ENCODE measurements at places on chromosomes 6 and 20.

GRCh38 chr20:50611128-50611810 lies 80.1 kb downstream of the RIPOR3 start:
- no peak for DNase-seq

DNA sequence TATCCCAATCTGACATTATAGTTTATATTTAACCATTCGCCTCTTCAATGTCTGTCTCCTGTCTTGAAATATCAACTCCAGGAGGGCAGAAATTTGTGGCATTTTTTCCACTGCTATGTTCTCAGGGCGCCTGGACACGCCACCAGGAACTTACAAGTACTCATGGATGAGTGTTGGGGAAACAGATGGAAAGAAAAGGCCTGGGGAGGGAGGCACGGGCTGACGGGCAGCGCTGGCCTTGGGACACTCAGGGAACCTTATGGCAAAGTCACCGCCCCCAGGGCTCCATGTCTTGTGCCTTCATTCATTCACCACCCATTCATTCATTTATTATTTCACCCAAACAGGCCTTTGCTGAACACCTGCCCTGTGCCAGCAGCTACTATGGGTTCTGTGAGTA lies 222.9 kb downstream of the PREX1 start:
- DNase-seq: no peak

DNA sequence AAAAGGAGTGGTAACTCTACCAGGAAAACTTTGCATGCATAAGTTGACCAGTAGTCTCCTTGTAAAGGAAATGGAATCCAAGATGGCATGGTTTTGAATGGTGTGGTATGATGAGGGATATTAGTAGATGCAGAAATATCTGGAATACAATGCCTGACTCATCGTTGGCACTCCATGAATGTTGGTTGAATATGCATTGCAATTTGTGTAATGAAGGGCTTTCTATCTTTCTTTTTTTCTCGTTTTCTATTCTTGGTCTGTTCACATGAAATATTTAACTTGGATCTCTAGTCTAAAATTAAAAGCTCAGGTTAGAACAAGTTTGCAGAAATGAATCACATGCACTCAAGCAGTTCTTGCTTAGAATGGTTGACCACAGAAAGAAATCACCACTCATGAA lies 277.3 kb upstream of the PRND start:
- DNase-seq: no peak

DNA sequence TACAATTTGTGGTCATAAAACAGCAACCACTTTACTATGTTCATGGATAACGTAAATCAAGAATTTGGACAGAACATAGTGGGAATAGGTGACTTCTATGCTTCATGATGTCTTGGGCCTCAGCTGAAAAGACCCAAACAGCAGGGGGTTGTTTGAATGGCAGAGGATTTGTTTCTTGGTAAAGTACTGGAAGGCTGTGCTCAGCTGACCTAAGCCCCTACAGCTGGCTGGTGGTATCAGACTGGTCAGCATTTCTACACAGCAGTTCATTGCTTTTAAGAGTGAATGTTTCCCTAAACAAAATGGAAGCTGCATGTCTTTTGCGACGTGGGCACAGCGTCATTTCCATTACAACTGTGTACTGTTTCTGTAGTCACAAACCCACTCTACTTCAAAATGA lies 148.5 kb upstream of the DEFB112 start:
- DNase-seq: peak; percentile 47

GRCh38 chr6:25485821-25486534 lies 166.0 kb upstream of the SCGN start:
- DNase-seq: peak; percentile 38

DNA sequence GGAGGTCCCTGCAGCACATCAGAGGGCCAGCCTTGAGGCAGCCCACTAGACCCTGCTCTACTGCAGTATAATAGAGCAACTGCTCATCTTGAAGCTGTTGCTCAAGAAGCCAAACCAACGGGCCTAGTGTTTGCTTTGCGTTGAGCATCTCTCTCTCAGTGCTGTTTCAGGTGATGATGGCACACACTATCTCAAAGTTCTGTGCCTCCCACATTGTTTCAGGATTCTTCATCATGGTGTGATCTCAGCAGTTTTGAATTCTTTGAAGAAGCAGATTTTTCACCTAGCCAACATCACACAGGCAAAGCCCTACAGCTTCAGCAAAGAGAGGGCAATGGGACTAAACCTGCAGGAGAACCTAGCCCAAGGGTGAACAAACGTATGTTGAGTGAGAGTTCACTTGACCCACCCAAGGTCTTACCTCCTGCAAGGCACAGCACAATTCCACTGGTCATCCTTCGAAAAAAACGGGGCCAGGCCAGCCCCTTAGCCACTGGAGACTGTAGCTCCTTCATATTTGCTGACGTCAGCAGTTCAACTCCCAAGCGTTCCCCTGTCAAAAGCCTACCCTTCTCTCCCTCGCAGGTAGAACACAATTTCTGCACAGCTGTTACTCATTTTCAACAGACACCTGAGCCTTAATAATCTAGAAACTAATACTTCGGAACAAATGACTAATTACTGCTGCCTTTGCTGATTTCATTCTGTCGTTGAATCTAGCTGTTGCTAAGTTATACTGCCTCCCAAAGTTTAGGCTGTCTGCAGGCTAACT lies 15.8 kb downstream of the MYB start:
- DNase-seq: no peak

DNA sequence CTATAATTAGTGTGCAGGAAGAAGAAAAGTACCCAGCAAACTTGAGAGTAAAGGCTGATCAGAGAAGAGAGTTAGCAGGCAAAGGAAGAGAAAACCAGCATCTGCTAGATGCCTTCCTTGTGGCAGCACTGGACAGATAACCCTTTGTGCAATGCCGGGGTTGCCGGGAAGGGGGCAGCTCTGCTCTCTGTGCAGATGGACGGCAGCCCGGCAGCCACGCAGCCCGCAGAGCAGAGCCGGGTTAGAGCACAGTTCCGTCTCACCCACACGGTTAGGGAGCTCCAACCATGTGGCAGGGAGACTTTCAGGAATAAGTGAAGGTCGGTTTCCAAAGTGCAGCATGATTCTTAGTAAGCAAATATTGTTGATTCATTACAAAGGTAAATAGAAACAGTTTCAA lies 80.0 kb upstream of the RPS6KA2 start:
- peak; percentile 65 for DNase-seq

DNA sequence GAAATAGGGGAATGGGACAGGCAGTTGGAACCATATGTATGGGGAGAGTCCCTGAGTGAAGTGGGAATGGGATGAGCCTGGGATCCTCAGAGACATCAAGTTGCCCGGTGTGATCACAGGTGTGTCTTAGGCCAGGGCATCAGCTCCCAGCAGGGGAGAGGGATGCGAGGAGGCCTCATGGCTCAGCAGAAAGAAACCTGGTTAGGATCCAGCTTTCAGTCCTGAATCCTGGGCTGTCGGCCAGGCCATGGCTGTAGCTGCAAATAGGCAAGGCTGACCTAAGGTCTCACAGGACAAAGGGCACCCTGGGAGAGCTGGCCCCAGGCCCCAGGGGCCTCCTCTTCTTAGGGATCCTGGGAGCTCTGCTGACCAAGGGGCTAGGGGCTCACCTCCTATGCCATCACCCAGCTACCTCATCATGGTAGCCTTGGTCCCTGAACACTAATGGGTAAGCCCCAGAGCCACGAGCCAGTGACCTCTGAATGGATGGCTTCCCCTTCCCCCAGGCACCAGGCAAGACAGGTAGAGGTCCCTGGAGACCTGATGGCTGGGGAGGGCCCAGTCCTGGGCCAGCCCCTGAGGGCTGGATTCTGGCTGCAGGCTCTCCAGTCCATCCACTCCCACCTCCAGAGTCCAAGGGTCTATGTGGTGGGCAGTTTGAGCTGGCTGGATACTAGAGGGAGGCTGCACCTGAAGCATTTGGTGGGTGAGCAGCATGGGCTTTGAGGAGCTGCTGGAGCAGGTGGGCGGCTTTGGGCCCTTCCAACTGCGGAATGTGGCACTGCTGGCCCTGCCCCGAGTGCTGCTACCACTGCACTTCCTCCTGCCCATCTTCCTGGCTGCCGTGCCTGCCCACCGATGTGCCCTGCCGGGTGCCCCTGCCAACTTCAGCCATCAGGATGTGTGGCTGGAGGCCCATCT lies at the start of gene SLC22A7:
SLC22A7 (plus strand) TSS at position 617 of the 921 bp plus-strand sequence; CDS start at position 716, 99 bp downstream.
- no peak for DNase-seq

DNA sequence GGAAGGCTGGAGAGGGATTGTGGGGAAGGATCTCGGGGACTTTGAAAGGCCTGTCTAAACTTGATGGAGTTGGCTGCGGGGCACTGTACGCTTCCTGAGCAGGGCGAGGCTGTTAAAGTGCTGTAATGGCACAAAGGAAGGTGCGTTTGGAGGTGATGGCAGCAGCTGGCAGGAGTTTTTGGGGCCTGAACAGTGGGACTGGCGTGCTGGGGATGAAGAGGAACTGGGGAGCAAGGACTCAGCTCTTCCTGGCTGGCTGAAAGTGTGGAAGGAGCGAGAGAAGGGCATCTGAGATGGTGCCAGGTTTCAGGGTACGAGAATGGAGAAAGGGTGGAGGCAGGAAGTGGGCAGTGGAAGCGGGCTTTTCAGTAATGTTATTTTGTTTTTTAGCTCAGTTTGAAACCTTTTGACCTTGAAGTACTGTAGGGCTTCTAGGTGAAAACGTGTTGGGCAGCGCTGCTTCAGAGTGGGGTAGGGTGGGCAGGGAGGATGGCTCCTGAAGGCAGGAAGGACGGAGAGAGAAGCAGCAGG lies 8.0 kb downstream of the TMEM181 start:
- no peak for DNase-seq

- no peak for DNase-seq
Observed at GRCh38 chr20:46399401-46399800, 7.0 kb downstream of the ELMO2 start.

GRCh38 chr20:32780749-32781655 lies 18.8 kb downstream of the DNMT3B start:
- DNase-seq: peak; percentile 46

GRCh38 chr6:160508599-160508998 lies 155.5 kb downstream of the LPA start:
- no peak for DNase-seq

- peak; percentile 15 for DNase-seq
Observed at GRCh38 chr20:59526242-59527225, 77.8 kb upstream of the PHACTR3 start.

DNA sequence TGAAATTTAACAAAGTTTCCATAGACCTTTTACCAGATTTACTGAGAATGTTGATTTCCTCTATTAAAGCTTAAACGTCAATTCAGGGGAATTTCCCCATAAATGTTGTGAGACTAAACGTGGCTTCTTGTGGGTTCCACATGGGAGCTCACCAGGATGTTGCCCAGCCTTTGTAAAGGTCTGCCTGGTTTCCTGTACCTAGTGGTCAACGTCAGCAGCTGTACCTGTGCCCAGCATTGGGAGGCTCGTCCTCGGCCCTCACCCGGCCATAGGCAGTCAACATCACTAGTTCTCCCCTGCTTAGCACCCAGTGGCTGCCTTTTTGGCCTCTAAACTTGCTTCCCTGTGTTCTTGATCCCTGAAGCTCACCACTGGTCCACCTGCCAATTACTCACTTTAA lies 22.1 kb upstream of the CD83 start:
- DNase-seq: no peak

DNA sequence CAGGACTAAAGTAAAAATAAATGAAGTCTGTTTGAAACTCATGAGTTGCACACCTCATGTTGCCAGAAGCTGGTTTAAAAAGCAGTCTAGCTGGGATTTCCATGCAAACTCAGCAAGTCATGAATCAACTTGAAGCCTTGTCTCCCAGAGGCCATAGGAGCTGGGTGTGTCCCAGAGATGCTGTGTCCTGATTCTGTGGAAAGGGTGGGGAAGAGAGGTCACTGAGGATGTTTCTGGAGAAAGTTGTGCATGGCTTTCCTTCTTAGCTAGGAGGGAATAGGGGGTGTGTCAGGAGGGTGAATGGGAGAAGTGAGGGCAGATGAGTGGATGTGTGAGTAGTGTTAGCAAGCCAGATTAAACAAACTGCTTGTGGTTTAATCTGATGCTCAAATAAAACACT lies 111.3 kb downstream of the ADAT2 start:
- no peak for DNase-seq

- DNase-seq: peak; percentile 59
Observed at GRCh38 chr6:169961772-169962561, 210.5 kb downstream of the ERMARD start.

- DNase-seq: no peak
Observed at GRCh38 chr6:144723431-144723830, 438.3 kb downstream of the UTRN start.

DNA sequence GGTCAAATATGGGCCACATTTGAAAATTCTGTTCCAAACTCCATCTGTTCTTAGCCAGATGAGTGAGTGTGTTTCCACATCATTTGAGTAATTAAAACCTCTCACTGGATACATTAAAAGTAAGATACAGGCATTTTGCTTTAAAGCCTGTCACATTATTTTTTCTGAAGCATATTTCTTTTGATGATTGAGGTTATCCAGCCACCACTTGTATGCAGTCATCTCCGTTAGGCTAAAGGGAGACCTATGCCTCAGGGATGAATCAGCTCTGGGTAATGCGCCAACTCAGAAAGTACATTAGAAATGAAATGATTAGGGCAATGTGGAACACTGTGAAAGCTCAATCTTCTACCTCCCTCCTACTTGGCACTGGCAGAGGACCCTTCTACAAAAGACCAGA lies 90.7 kb downstream of the SNAP25 start:
- no peak for DNase-seq

DNA sequence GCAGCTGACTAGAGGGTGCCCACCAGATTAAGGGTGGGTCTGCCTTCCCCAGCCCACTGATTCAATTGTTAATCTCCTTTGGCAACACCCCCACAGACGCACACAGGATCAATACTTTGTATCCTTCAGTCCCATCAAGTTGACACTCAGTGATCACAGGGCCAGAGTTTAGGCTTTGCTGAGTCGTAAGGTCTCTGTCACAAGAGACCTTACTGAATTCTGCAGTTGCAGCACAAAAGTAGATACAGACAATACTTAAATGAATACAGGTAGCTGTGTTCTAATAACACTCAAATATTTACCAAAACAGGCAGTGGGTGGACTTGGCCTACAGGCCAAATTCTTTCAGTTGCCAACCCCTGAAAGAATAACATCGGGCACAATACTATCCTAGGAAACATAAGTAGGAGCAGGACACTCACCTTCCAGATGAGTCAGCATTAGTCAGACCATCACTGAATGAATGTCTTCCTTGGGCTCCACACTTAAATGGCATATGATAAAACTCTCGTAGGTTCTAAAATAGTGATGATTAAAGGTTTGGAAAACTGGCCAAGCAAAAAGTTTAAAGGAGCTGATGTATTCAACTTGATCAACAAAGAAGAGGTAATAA lies 190.0 kb downstream of the UBE3D start:
- peak; percentile 15 for DNase-seq

GRCh38 chr20:48246061-48246790 lies 460.9 kb upstream of the SULF2 start:
- DNase-seq: no peak

DNA sequence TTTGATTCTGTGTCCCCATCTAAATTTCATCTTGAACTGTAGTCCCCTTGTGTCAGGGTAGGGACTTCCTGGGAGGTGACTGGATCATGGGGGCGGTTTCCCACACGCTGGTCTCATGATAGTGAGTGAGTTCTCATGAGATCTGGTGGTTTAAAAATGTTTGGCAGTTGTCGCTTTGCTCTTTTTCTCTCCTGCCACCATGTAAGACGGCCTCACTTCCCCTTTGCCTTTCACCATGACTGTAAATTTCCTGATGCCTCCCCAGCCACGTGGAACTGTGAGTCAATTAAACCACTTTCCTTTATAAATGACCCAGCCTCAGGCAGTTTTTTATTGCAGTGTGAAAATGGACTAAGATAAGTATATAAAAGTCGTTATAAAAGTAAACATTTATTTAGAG lies 80.5 kb upstream of the SGK1 start:
- DNase-seq: no peak

- peak; percentile 30 for DNase-seq
Observed at GRCh38 chr6:126716826-126717509, 377.1 kb downstream of the CENPW start.

GRCh38 chr6:13591205-13591921 lies 17.0 kb downstream of the SIRT5 start:
- DNase-seq: no peak

Data from mesendoderm (in vitro differentiated cells).